Lower lobe of right lung (tissue), 2 donors: ENCODE measurements at places on chromosomes 2 and 18. TPM values are rescaled to one million over a fixed set of nuclear protein-coding genes. Genes with fewer than 3 reads are reported as not detected.
A peak's percentile ranks its signal among the peaks of the same experiment; 100 is the strongest.

The MYO7B gene
- 5.2 TPM for total RNA-seq

DNA sequence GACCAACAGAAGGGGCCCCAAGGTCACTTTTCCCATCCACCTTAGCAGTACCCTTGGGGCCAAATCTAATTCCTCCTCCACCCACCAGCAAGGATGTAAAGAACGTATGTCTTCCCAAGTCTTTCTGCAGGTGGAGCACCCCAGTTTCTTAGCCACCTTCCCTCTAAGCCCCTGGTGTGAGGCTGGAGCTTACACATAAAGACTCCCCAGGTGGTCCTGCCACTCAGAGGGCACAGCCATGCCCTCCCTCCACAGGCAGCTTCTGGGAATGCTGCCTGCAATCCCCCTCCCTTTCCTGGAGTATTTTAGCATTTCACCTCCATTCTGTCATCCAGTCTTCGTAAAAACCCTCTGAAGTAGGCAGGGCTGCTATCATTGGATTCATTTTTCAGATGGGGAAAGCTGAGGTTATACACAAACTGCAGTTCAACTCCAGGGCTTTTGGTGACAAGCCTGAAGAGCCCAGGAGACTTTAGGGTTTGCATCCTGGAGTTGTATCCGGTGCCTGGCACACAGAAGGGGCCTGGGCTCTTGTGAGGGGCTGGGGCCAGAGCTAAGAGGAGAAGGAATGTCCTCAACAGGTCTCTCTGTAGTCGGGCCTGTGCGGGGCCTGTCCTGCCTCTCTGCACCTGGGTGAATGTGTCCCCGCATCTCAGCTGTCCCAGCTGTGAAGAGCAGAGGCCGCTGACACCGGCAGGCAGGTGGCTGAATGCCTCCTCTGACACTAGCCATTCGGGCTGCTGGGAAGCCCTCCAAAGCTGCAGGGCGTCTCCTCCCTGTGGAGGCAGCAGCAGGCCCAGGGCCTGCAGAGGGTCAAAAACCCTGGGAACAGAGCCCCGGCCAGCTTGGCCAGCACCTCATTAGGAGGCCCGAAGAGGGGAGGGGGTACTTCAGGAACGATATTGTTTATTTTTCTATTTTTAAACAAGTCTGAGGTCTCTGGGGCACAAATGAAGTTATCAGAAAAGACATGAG is 27.6 kb downstream of the CIB4 start:
- peak; percentile 59 for DNase-seq

DNA sequence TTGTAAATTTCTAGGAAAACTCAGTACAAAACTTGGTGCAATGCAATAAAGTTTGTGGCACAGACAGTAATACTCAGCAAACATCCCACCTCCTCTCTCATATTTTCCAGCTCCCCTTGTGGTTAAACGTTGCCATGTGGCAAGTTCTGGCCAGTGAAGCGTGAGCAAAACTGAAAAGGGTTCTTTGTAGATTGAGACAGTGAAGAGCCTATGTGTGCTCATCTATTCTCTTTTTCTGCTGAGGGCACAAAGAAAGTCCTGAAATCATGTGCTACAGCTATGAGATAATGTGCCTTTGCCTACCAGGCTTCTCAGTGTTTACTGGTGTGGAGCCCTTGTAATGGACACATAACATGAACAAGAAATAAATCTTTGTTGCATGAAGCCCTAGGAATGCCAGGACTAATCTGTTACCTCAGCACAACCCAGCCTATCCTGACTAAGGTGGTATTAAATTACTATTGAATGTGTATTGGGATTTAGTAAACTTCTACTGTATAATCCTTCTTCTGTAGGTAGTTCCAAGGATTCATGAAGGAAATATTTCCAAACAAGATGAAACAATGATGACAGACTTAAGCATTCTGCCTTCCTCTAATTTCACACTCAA is 13.0 kb upstream of the TYMS start:
- no peak for DNase-seq

- DNase-seq, result no peak
These were observed 854 bp downstream of the GPR155 start for GRCh38 chr2:174485788-174486562.

GRCh38 chr2:158988501-158988900 is 20.1 kb downstream of the TANC1 start:
- DNase-seq, result no peak

- no peak for DNase-seq
These were observed 87.5 kb upstream of the NEDD4L start for GRCh38 chr18:57956491-57956890.
